ENCODE measurements at places on chromosomes 11 and 22.
A peak's percentile ranks its signal among the peaks of the same experiment; 100 is the strongest.

DNA sequence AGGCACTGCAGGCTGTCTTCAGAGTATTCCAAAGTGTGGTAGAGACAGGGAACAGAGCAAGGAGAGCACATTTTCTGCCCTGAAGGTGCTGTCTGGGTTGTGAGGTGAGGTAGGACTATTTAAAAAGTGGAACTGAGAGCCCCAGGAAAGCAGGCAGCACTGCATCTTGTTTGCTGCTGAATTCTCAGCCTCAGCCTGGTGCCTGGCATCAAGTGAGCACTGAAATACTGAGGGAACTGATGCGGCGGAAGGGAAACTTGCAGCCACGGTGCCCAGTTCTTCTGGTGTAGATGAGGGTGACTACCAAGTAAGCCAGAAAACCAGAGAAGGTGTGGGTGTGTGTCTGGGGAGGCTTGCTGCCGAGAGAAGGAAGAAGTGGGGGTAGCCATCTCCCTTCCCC, 59.5 kb downstream of the TNRC6B start:
- no peak for DNase-seq

DNA sequence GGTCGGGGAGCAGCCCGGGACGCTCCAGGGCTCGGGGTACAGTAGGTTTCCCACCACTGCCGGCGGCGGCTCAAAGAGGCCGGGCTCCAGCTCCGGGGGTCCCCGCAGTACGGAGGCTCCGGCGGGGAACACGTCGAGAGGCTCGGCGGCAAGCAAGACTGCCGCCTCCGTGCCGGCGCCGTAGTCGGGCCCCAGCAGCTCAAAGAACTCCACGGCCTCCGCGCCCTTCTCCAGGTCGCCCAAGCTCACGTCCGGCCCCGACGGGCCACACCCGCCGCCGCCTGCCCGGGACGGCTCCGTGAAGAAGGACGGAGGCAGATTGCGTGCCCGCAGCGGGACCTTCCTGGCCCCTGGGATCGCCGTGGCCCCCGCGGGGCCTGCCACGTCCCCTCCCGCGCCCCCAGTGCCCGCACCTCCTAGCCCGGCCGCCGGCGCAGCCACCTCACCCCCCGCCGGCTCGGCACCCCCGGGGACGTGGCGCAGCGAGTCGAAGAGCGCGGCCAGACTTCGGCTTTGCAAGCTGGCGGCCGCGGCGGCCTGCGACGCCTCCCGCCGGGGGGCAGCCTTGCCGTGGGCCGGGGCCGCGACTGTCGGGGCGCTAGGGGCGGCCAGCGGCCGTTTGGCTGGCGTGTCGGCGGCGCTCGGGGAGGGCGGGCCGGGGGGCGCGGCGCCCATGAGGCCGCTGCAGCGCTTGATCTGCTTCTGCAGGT, 775 bp downstream of the FAM181B start:
- no peak for DNase-seq

- no peak for DNase-seq
Measured at GRCh38 chr11:60455531-60456042, at the start of gene MS4A1. Gene MS4A1 (plus strand): TSS chr11:60455847. CDS start chr11:60462375, 6,528 bp downstream.

DNA sequence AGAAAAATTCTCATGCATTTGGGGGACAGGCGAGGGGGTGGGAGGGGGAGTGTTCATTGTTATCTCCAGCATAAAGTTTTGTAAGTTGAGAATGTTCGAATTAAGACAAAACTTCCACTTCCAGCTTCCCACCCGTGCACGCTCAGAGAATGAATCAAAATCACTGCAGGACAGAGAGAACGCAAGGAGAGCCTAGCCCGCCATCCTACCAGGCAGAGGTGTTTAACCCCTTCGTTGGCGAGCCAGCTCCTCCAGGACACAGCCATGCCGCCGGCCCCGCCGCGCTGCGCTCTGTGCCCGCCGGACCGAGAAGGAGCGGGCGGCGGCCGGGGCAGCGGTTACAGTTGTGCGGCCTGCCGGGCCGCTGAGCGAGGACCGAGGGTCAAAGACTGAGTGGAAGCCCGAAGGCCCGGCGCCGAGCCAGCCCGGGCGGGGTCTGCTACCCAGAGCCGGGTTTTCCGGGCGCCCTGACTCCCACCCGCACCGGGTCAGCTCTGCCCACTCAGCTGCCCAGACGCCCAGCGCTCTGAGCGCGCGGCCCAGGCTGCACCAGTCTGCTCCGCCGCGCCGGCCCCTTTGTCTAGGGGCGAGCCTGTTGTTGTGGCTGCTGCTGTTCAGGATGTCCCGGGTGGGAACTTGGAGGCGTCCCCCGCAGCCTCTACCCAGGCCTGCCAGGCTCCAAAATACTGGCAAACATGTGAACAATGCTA, at the start of gene NOX4:
Gene NOX4 (minus strand): TSS at position 395 of the 710 bp plus-strand sequence. CDS start 129 bp downstream, at position 266.
- DNase-seq: no peak

GRCh38 chr11:11543656-11544055, 78.1 kb downstream of the GALNT18 start:
- no peak for DNase-seq

DNA sequence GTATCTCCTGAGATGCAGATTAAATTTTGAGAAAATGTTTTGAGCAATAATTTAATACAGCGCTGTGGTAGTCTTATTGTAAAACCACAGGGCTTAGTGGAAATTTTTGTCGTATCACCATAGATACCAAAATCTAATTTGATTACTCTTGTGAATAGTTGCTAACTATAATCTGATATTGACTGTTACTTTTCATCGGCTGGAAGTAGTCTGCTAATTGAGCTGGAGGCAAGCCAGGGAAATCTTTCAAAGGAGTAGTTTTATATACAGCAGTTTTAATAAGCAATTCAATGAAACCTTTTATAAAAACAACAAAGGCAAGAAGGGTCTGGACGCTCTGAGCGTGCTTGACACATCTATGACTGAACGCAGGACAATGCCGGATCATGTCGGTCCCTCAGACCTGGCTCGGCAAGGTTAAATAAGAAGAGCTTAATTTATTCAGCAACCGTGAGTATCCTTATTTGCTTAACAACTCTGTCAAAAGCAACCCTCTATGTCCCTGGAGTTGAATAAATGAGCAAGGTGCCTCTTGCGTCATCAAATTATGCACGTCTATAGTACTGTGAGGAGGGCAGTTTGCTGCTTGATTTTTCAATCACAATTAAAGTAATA, 121.2 kb downstream of the NCAM1 start:
- DNase-seq: no peak

DNA sequence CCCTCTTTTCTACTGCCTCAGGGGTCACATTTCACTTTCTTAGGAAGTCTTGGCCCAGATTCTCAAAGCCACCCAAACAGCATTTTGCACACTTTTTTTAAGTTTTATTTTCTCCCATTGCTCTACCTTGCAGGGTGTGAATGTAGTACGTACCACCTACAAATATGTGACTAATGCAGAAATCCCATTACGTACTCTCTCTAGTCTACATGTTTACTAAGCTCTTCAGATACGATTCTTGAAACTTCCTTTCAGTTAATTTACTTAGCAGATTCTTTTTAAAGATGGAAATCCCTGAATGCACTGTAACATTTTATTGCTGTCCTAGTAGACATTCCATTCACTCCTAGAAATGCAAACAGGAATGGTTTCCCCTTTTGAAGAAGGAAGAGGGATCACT, 61.3 kb downstream of the LRRC4C start:
- no peak for DNase-seq

- DNase-seq: no peak
Measured at GRCh38 chr22:49291169-49291568, 536.5 kb downstream of the BRD1 start.

DNA sequence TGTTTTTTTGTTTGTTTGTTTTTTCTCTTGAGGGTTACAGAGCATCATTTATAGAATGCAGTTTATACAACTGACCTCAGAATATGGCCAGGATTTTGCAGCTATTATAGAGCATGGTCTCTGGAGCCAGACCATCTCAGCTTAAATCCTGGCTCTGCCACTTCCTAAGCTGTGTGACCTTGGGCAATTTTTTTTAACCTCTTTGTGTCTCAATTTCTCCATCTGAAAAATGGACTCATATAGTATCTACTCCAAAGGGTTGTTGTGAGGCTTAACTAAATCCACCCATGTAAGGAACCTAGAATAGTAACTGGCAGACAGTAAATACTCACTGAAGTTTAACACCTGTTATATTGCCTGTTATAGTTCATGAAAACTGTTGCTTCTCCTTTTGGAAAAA, 8.3 kb upstream of the DGAT2 start:
- DNase-seq: no peak

DNA sequence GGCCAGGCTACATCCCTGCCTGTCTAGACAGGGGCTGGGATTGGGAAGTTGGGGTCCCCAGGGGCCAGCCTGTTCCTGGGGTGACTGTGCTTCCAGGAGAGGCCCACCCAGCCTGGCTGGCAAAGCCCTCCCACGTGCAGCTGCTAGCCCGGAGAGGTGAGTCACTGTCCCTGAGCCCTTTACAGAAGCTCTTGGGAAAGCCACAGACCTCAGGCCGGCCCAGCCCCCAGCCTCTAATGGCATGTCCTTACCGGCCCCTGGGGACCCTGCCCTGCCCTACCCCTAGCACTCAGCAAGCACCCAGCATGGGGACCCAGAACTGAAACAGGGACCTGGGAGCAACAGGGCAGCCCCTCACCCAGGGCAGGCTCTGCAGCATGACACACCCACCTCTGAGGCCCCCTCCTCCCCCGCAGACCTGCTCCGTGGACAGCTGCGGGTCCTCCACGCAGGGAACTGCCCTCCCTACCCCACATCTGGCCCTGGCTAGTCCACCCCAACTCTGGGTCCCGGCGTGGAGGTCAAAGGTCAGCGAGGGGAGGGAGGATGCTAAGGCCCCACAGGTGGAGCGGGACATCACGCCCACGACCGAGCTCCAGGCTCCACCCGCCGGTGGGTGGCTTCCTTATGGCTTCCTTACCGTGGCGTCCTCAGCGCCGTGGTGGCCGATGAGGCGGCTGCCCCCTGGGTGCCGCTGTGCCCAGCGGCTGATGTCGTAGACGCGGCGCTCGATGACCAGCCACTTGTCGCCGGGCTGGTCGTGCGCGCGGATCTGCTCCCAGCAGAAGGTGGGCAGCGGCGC, 615 bp downstream of the FADS3 start:
- peak; percentile 64 for DNase-seq

DNA sequence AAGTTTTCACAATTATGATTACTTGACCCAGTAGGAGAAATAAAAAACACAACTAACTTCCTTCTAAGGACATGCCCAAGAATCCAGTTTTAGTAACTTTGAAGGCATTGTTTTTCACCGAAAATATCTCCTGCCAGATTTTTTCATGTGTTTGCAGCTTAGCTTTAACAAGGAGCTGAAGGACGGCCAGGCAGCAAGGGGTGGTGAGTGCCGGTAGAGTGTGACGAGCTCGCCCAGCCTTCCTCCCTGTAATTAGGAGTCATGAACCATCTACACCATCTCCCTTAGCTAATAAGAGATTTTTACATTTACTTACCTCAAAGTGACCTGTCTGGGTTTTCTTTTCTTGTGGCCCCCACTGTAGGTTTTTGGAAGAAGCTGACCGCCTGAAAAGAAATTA, 72.0 kb downstream of the BMAL1 start:
- no peak for DNase-seq

DNA sequence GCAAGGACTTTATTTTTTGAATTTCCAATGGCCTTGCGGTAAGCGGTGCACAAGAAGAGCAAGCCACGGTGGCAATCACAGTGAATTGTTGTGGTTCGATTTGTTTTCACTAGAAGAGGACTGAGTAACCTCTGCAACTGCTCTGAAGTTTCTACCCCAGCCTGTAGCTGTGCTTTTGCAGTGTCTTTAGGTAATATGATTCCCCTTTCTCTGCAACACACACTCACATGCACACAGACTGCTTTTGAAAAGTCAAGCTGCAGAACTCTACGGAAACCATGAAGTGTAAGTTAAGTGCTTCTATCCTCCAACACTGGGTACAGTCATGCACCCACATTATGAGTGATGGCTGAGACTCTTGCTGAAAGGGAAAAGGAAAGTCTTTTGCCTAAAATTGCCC, 38.4 kb downstream of the CD44 start:
- no peak for DNase-seq

DNA sequence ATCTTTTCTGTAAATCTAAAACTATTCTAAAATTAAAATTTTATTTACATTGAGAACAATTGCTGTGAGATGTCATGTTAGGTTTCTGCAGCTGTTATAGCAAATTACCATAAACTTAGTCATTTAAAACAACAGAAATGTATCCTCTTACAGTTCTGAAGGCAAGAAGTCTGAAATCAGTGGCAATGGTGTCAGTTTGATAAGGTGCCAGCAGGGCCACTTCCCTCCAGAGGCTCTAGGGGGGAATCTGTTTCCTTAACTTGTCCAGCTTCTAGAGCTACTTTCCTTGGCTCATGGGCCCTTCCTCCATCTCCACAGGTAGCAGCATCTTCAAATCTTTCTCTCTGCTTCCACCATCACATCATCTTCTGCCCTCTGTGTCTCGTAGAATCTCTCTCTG, 23.0 kb downstream of the MOGAT2 start:
- DNase-seq: no peak

GRCh38 chr11:35787013-35787504, 124.5 kb downstream of the TRIM44 start:
- no peak for DNase-seq

- DNase-seq: peak; percentile 81
Measured at GRCh38 chr22:23205339-23206049, 25.2 kb downstream of the BCR start.

DNA sequence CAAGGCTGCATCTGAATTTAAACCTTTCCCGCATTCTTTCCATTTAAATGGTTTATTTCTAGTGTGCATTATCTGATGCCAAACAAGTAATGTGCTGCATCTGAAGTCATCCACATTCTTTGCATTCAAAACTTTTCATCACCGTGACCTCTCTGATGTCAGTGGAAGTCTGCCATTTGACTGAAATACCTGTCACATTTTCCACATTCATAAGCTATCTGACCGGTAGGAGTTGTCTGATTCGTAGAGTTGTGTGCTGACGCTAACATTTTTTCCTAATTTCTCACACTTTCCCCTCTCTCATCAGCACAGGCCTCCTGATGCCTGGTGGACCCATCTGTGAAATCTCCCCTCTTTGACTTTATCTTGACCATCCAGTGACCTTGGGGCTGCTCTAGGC, 79.9 kb upstream of the BARX2 start:
- no peak for DNase-seq

DNA sequence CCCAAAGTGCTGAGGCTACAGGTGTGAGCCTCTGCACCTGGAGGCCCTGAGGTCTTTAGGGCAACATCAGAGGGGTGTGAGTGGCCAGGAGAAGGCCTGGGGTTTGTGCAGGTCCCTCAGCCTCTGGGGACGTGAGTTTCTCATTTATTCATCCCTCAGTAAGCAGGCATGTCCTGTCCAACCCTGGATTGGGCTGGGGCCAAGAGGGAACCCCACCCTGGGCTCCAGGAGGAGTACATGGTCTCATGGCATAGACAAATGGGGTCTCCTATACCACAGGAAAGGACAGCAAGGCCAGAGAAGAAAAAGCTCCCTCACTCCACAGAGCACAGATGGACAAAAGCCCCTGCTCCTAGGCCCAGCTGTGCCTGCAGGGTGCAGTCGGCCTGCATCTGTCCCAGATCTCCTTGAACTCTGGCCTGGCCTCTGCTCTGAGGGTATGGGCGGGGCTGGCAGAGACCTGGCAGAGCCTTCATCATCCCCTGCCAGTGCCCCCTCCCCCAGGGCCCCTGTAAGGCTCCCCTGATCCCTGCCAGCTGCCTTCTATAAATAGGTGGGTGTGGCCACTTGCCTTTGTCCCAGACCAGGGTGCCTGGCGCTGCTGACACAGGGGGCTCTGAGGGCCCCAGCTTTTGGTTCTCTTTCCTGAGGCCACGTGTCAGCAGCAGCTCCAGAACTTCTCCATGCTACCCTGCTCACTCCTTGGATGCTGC, 34.6 kb downstream of the A4GALT start:
- DNase-seq: no peak

Measured in mammary epithelial cell (primary cell).